ENCODE measurements at places on chromosomes 3 and 15. TPM values are rescaled to one million over a fixed set of nuclear protein-coding genes. Genes with fewer than 3 reads are reported as not detected.

DAZL gene
- not detected for total RNA-seq

NPAP1 gene
- 0.18 TPM for total RNA-seq

ST6GAL1 gene
- 72.3 TPM for total RNA-seq

CRYGS gene
- 1.8 TPM for total RNA-seq

CHRNB4 gene
- 1.3 TPM for total RNA-seq

LIPC gene
- total RNA-seq: not detected

MAP4 gene
- 152 TPM for total RNA-seq

DIS3L gene
- total RNA-seq: 38.4 TPM

DUSP7 gene
- 14.2 TPM for total RNA-seq

PSTPIP1 gene
- total RNA-seq: 0.29 TPM

DNA sequence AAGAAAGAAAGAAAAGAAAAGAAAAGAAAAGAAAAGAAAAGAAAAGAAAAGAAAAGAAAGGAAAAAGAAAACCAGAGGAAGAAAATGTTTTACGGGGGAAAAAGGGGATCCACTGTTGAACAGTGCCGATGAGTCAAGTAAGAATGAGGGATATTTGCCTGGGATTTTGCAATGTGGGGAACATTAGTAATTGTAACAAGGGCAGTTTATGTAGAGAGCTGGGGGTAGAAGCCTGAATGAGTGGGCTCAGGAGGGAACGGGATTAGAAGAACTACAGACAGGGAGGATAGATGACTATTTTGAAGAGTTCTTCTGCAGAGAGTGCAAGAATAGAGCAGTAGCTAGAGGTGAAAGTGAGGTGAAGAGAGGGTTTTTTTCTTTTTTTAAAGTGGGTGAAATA lies 28.7 kb downstream of the GATM start:
- no peaks in the 10 kb centered on the region for H3K36me3 ChIP-seq
- H3K4me1 ChIP-seq: no peaks in the 10 kb centered on the region
- H3K4me3 ChIP-seq: no peak overlapping the region
- no peak overlapping the region for H3K27ac ChIP-seq
- H3K27me3 ChIP-seq: no peaks in the 10 kb centered on the region

GRCh38 chr3:72393455-72393854 lies 454.8 kb downstream of the SHQ1 start:
- H3K36me3 ChIP-seq: no peaks in the 10 kb centered on the region
- DNase-seq: no peak

GRCh38 chr3:183664913-183665381 lies 29.5 kb downstream of the KLHL24 start:
- peaks cover 40% of the 10 kb centered on the region for H3K36me3 ChIP-seq
- no peak for DNase-seq
- H3K4me1 ChIP-seq: no peaks in the 10 kb centered on the region
- H3K27ac ChIP-seq: no peak overlapping the region

DNA sequence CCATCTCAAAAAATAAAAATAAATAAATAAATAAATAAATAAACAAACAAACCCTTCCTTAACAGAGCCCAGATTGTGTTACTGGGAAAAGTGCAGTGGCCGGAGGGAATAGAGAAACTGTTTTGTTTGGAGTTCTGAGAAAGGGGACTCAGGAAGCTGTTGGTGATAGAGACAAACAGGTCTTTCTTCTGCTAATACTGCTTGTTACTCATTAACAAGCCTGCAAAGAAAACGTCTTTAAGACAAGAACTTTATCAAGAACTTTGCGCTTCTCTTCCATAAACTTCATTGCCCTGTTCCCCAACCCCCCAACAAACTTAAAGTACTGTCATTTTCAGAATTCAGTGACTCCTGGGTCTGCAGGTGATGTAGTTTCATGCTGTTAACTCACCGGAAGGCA lies 68.8 kb upstream of the GSK3B start:
- H3K4me3 ChIP-seq: peak overlapping the region; percentile 27
- no peaks in the 10 kb centered on the region for H3K4me1 ChIP-seq
- no peaks in the 10 kb centered on the region for H3K27me3 ChIP-seq
- H3K36me3 ChIP-seq: no peaks in the 10 kb centered on the region
- no peak overlapping the region for H3K27ac ChIP-seq

DNA sequence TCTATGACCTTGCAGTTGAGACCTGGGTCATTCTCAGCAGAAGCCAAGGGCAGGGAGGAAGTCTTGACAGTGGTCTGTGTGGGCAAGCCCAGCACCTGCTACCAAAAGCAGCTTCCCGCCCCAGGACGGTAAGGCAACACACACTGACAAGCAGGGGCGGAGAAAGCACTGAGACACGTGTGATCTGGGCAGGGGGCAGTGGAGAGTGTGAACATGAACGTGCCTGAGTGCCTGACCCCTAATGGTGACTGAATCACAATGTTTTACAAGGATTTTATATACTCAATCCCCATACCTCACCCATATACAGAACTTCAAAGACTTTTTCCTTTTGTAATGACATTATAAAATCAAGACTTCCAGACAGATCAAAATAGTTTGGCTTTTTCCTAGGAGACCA lies 35.2 kb downstream of the ANP32A start:
- H3K4me1 ChIP-seq: peaks cover 20% of the 10 kb centered on the region
- no peak overlapping the region for H3K27ac ChIP-seq
- peak; percentile 42 for DNase-seq

- no peaks in the 10 kb centered on the region for H3K36me3 ChIP-seq
- no peak for DNase-seq
- H3K4me1 ChIP-seq: no peaks in the 10 kb centered on the region
- H3K4me3 ChIP-seq: no peak overlapping the region
- H3K27me3 ChIP-seq: no peaks in the 10 kb centered on the region
Measured at GRCh38 chr3:16898595-16899395, 14.0 kb downstream of the PLCL2 start.

- H3K27me3 ChIP-seq: no peaks in the 10 kb centered on the region
- no peak for DNase-seq
- H3K4me3 ChIP-seq: no peak overlapping the region
- H3K36me3 ChIP-seq: no peaks in the 10 kb centered on the region
- H3K27ac ChIP-seq: no peak overlapping the region
Measured at GRCh38 chr15:47839233-47839825, 122.0 kb downstream of the SEMA6D start.

DNA sequence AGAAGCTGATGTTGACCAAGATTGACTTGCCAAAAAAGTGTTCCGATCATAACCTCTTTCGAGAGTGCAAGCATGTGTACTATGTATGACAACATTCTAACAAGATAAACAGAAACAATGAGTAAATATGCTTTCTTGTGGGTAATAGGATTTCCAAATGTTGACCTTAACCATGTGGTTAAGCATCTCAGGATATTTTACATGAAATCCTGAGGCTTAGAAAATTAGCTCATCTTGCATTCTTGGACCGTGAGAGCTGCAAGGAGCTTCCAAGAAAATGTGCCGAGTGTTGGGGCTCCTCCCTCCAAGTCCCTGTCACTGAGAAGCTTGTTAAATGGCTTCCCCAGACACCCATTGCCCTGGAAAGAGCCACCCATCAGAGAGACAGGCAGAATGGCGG lies 50.1 kb downstream of the C3orf20 start:
- H3K4me3 ChIP-seq: no peak overlapping the region
- no peak overlapping the region for H3K27ac ChIP-seq
- no peak for DNase-seq
- no peaks in the 10 kb centered on the region for H3K27me3 ChIP-seq
- H3K36me3 ChIP-seq: no peaks in the 10 kb centered on the region

- no peaks in the 10 kb centered on the region for H3K4me1 ChIP-seq
- H3K36me3 ChIP-seq: no peaks in the 10 kb centered on the region
- H3K4me3 ChIP-seq: no peak overlapping the region
- DNase-seq: no peak
- no peak overlapping the region for H3K27ac ChIP-seq
Measured at GRCh38 chr15:32991619-32992111, 202.8 kb downstream of the FMN1 start.

DNA sequence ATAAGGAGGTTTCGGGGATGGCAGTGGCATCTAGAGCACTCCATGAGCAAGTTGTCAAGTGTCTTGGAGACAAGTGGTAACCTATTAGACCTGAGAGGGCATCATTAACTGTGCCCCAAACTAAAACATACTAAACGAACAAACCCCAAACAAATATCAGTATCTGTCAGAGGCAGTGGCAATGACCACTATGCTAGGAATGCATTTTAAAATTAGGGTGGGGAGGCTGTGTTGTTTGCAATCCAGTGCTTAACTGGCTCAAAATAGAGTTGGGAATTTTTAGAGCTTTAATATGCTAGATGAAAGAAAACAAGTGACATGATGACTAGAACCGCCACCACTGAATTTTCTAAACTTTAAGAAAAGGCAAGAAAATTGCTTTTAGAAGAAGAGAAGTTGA lies 51.8 kb upstream of the TPRG1 start:
- H3K4me3 ChIP-seq: no peak overlapping the region
- no peaks in the 10 kb centered on the region for H3K36me3 ChIP-seq
- H3K27ac ChIP-seq: no peak overlapping the region
- H3K4me1 ChIP-seq: peaks cover 5% of the 10 kb centered on the region

- no peaks in the 10 kb centered on the region for H3K4me1 ChIP-seq
- H3K4me3 ChIP-seq: no peak overlapping the region
Measured at GRCh38 chr3:78186404-78186803, 1146.5 kb downstream of the ROBO2 start.

DNA sequence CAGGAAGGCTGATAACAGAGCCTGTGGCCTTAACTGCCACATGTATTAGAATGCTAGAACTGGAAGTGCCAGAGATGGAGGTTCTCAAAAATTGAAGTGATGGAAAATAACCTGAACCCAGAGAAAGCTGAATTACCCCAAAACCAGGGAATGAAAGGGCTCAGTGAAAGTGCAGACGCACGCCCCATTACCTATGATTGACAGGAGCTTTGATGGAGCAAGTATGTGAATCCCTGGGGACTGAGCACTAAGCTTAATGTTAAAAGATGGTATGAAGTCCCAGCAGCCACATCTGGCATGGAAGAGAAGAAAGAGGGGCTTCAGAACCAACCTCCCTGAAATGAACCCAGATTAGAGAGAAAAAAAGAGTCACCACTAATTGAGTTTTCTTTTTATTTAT lies 118.4 kb upstream of the FHIT start:
- no peak overlapping the region for H3K27ac ChIP-seq
- H3K4me3 ChIP-seq: no peak overlapping the region
- no peaks in the 10 kb centered on the region for H3K27me3 ChIP-seq
- H3K36me3 ChIP-seq: no peaks in the 10 kb centered on the region
- DNase-seq: no peak

DNA sequence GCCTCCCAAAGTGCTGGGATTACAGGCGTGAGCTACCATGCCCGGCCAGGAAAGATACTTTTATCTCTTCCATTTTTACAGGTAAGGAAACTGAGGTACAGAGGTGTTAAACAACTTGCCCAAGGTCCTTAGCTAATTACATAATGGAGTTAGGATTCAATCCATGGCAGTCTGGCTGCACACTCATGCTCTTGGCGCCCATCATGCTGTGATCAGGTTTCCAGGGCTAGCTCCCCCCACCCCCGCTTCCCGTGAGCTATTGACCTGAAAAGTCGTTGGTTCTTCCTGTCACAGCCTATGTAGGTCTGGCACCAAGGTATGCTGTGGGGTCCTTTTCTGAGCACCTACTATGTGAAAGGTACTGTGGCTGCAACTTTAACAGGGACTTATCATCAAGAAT lies 55.9 kb upstream of the LARS2 start:
- H3K4me3 ChIP-seq: no peak overlapping the region
- no peak overlapping the region for H3K27ac ChIP-seq
- no peaks in the 10 kb centered on the region for H3K36me3 ChIP-seq
- no peak for DNase-seq
- no peaks in the 10 kb centered on the region for H3K27me3 ChIP-seq
- H3K4me1 ChIP-seq: no peaks in the 10 kb centered on the region

- H3K4me3 ChIP-seq: no peak overlapping the region
- no peaks in the 10 kb centered on the region for H3K36me3 ChIP-seq
- H3K27ac ChIP-seq: no peak overlapping the region
- DNase-seq: no peak
- H3K4me1 ChIP-seq: peaks cover 16% of the 10 kb centered on the region
Measured at GRCh38 chr15:93135459-93135858, 46.4 kb upstream of the RGMA start.

GRCh38 chr3:42803414-42804105 lies 730 bp downstream of the HIGD1A start:
- peaks cover 38% of the 10 kb centered on the region for H3K36me3 ChIP-seq
- peak; percentile 75 for DNase-seq
- H3K4me1 ChIP-seq: peaks cover 8% of the 10 kb centered on the region
- no peaks in the 10 kb centered on the region for H3K27me3 ChIP-seq
- peak overlapping the region; percentile 81 for H3K27ac ChIP-seq

DNA sequence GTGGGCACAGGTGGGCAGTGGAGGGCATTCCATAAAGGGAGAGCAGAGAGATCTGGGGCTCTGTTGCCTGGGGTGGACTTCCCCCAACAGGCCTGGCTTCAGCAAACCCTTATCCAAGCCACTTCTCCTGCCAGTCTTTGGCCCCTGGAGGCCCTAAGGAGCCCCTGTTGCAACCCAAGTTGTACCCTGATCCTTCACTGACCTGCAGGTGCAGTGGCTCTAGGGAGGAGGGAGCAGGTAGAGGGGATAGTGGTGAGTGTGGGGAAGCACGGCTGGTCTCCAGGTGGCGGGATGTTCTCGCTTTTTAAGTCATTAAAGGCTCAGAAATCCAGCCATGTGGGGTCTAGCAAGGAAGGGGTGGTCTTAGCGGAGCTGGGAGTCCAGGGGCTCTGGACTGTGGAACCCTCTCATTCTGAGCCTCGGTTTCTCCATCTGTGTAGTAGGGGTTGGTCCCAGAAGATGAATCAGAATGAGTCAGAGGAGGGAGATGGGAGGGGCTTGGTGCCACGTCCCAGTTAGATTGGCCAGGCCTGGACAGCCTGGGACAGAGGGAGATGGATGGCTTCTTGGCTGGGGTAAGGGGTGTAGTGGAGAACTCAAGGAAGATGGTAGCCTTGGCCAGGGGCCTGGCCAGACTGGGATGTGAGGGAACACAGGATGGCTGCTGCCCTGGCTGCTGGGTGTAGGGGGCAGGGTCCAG lies 2.6 kb downstream of the ZBTB47 start:
- H3K27ac ChIP-seq: no peak overlapping the region
- H3K4me1 ChIP-seq: peaks cover 10% of the 10 kb centered on the region
- no peak for DNase-seq
- H3K4me3 ChIP-seq: no peak overlapping the region
- H3K27me3 ChIP-seq: no peaks in the 10 kb centered on the region
- no peaks in the 10 kb centered on the region for H3K36me3 ChIP-seq

GRCh38 chr3:41362638-41363559 lies 163.6 kb downstream of the CTNNB1 start:
- H3K36me3 ChIP-seq: no peaks in the 10 kb centered on the region
- no peaks in the 10 kb centered on the region for H3K27me3 ChIP-seq
- H3K27ac ChIP-seq: peak overlapping the region; percentile 62
- peaks cover 24% of the 10 kb centered on the region for H3K4me1 ChIP-seq
- peak; percentile 89 for DNase-seq

GRCh38 chr3:36461597-36461996 lies 81.3 kb downstream of the STAC start:
- no peaks in the 10 kb centered on the region for H3K4me1 ChIP-seq
- H3K36me3 ChIP-seq: no peaks in the 10 kb centered on the region
- no peak overlapping the region for H3K27ac ChIP-seq
